ENCODE measurements at places on chromosomes 13 and 19. TPM values are rescaled to one million over a fixed set of nuclear protein-coding genes. Genes with fewer than 3 reads are reported as not detected.

- H3K36me3 ChIP-seq, result peaks cover 6% of the 10 kb centered on the region
- H3K4me1 ChIP-seq, result no peaks in the 10 kb centered on the region
- no peaks in the 10 kb centered on the region for H3K27me3 ChIP-seq
- H3K4me3 ChIP-seq, result no peak overlapping the region
- no peak overlapping the region for H3K27ac ChIP-seq
These were observed 15.7 kb upstream of the FBXL3 start for GRCh38 chr13:77042566-77043177.

DNA sequence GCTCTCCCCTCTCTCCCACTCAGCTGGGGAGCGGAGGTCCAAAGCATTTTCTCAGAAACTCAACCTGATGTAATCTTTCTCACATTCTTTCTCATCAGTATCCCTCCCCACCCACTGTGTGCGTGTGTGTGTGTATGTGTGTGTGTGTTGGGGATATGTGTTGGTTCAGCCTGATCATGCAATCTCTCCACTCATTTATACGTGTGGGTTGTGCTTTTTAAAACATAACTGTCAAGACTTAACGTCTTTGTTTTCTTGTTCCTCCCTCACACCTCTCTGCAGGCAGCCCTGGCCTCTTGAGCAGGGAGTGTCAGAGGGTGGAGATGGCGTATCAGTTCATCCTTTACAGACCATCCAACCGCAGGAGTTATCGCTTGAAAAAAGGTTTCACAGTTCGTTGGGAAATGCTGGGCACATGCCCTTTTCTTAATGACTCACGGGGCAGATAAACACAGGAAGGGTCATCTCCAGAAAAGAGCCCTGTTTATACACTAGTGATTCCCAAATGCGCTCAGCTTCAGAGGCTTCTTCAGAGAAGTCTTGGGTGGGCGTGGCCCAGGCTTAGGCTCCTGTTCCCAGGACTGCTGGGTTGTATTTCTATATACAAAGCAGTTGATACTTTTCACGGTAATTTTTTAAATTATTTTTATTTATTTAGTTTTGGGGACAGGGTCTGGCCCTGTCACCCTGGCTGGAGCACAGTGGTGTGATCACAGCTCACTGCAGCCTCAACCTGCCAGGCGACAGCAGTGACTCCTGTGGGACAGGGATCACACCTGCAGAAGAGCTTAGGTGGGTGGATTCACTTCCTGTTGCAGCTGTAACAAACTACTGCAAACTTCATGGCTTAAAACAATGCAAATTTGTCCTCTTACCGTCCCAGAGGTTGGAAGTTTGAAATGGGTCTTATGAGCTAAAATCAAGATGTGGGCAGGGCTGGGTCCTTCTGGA lies 60.3 kb downstream of the CCDC70 start:
- H3K4me1 ChIP-seq, result no peaks in the 10 kb centered on the region
- peaks cover 5% of the 10 kb centered on the region for H3K27me3 ChIP-seq
- H3K4me3 ChIP-seq, result no peak overlapping the region

DNA sequence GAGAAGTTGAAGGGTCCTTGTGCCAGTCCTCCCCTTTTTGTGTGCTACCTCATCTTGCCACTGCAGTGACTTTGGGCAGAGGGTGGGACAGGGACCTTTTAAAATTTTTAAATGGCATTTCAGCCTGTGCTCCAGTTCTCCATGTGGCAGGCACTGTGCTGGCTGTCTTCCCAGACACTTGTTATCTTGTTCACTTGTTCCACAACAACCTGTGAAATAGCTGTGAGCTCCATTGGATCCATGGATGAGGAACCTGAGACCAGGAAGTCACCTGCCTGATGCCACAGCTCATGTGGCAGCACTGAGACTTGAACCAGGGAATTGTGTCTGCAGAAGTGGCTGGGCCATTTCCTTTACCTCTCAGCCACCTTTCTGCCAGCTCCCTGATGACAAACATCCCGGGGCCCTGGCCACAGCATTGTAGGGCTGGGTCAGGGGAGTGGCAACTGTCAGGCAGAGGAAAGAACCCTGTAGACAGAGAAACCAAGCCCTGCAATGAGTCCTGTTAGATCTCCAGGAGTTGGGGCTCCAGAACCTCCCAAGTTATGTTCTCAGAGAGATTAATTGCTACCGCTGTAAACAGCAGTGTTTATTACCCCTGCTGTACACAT lies 6.4 kb downstream of the EGLN2 start:
- no peak overlapping the region for H3K4me3 ChIP-seq
- peaks cover 46% of the 10 kb centered on the region for H3K36me3 ChIP-seq
- H3K27ac ChIP-seq, result no peak overlapping the region
- DNase-seq, result no peak

CASP14 gene
- 122 TPM for polyA plus RNA-seq

DNA sequence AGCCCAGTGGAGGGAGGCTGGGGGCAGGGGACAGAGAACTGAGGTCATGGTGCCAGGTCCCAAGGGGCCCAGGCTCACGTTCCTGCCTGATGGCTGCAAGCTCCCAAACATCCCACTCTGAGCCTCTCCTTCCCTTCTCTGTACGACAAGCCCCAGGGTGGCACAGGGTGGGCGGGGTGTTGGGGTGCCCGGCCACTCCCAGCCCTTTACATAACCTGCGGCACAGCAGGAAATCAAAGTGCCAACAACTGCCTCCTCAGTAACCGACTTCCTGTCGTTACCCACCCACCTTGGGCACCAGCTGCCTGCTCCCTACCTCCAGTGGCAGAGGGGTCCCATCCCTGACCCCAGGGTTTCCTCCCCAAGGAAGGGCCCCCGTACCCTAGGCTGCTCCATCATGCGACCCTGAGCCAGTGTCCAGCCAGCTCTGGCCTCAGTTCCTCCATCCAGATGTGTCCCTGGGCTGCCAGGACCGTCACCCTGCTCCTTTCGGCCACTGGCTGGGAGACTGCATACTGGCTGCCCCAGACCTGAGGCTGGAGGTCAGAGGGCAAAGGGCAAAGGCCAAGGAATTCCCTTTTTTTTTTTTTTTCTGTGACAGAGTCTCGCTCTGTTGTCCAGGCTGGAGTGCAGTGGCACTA lies 27.7 kb upstream of the NFIC start:
- no peaks in the 10 kb centered on the region for H3K36me3 ChIP-seq
- H3K27me3 ChIP-seq, result peaks cover 10% of the 10 kb centered on the region
- H3K4me1 ChIP-seq, result peaks cover 11% of the 10 kb centered on the region
- DNase-seq, result no peak
- no peak overlapping the region for H3K27ac ChIP-seq
- no peak overlapping the region for H3K4me3 ChIP-seq

DNA sequence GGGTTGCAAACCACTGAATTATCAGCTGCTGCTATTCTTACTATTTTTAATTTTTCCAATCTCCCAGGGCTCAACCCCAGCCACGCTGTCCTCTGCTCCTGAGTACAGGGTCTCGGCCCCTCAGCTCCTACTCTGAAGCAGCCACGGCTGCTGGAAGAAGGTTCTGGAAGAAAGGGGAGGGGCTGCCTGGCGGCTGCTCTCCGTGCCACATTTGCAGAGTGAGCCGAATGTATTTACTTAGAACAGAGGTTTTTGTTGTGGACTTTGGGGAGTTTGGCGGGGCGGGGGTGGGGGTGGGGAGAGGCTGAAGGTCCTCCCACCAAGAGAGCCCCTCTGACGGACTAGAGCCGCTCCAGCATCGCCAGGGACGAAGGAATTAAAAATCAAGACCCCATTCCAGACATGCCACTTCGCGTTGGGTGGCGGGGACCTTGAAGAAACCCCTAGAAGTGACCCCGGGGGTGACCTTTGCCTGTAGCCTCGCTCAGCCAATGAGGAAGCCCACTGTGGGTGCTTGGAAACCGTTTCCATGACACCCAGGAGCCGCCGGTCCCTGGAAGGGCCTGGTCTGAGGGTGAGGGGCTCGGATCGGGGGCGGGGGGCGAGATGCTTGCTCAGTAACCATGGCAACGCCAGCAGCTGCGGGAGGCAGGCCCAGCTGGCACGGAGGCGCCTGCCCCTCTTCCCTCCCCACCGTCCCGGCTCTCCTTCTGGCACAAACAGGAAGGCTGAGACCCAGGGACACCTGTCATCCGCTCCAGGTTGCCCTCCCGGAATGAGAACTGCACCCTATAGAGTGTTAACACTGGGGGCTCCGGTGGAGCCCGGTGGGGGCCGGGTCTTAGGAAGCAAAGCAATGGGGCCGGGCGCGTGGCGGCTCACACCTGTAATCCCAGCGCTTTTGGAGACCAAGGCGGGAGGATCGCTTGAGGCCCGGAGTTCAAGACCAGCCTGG lies 54.2 kb upstream of the PTPRS start:
- DNase-seq, result no peak
- H3K36me3 ChIP-seq, result no peaks in the 10 kb centered on the region
- no peak overlapping the region for H3K4me3 ChIP-seq
- peaks cover 48% of the 10 kb centered on the region for H3K27me3 ChIP-seq
- H3K27ac ChIP-seq, result no peak overlapping the region

GRCh38 chr13:33730147-33730546 lies 87.8 kb upstream of the RFC3 start:
- no peak for DNase-seq
- H3K4me3 ChIP-seq, result no peak overlapping the region
- peaks cover 7% of the 10 kb centered on the region for H3K4me1 ChIP-seq
- H3K36me3 ChIP-seq, result no peaks in the 10 kb centered on the region
- no peaks in the 10 kb centered on the region for H3K27me3 ChIP-seq
- no peak overlapping the region for H3K27ac ChIP-seq

- peaks cover 4% of the 10 kb centered on the region for H3K36me3 ChIP-seq
- no peak for DNase-seq
- H3K27me3 ChIP-seq, result no peaks in the 10 kb centered on the region
These were observed 34.2 kb downstream of the TSHZ3 start for GRCh38 chr19:31314849-31315629.

- no peak overlapping the region for H3K4me3 ChIP-seq
- H3K36me3 ChIP-seq, result no peaks in the 10 kb centered on the region
- H3K27me3 ChIP-seq, result peaks cover 12% of the 10 kb centered on the region
- H3K4me1 ChIP-seq, result no peaks in the 10 kb centered on the region
- no peak overlapping the region for H3K27ac ChIP-seq
- no peak for DNase-seq
These were observed 41.3 kb downstream of the ALOX5AP start for GRCh38 chr13:30776661-30777060.

DNA sequence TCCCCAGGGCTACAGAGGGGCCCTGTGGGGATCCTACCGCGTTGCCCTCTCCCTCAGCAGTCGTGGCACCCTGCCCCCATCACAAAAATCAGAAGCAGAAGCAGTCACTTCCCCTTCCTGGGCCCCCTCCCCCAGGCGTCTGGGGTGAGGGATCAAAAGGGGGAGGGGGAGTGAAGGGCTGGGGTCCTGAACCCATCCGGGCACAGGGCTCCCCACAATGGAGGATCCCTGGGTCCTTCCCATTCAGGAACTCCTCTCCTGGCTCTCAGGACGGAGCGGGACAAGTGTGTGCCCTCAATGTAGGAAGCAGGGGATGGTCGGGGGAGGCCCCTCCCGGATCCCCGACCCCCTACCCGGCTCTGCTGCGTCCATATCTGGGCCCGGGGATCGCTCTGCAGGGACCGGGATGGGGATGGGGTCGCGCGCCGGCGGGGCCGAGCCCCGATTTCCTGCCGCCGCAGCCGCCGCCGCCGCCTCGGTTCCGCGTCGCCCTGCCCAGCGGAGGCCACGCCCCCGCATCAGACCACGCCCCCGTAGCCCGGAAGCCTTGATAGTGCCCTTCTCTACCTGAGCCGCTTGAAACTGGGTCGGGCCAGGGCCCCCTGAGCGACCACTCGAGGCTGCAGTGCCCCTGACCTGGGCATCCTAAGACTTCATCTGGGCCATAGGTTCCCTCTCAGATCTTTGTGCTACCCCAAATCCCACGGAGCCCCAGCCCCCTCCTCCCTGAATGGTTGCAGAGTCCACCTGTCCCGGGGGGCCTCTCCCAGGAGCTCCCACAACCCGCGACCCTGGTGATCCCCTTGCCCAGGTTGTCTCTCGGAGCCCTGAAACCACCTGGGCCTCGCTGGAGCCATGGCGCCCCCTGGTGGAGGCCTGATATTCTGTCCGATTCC lies at the start of gene GMIP:
Gene GMIP (minus strand): TSS at position 500 of the 896 bp plus-strand sequence. CDS start 128 bp downstream, at position 372.
- peaks cover 8% of the 10 kb centered on the region for H3K4me1 ChIP-seq
- peak within 1 kb of the TSS; percentile 52 for H3K27ac ChIP-seq
- H3K36me3 ChIP-seq, result peaks cover 8% of the 10 kb centered on the region
- peak within 1 kb of the TSS; percentile 96 for H3K4me3 ChIP-seq
- DNase-seq, result no peak
- no peaks in the 10 kb centered on the region for H3K27me3 ChIP-seq

DNA sequence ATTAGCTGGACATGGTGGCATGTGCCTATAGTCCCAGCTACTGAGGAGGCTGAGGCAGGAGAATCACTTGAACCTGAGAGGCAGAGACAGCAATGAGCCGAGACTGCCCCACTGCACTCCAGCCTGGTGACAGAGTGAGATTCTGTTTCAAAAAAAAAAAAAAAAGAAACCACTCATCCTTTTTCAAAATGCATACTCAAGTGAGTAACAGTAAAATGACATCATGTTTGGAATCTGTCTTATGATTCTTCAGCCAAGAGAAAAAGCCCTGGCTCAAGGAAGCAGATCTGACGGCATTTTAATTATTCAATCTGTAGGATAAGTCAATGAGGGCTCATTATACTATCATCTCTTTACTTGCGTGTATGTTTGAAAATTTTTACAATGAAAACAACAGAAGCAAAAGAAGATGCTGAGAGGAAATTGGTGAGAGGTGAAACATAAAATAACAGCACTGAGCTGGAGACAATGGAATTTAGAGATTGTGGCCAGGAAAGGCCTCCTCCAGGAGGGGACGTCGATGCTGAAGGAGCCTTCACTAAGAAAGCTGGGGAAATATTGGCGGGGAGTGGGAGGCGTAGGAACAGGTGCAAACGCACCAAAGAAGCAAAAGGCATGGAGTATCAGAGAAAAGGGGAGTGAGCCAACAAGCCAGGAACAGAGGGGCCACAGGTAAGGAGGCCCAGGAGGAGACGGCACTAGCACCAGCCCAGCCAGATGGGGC lies 12.9 kb upstream of the CCNE1 start:
- H3K36me3 ChIP-seq, result no peaks in the 10 kb centered on the region
- no peak for DNase-seq
- H3K4me1 ChIP-seq, result no peaks in the 10 kb centered on the region
- no peaks in the 10 kb centered on the region for H3K27me3 ChIP-seq
- no peak overlapping the region for H3K27ac ChIP-seq

FPR2 gene
- polyA plus RNA-seq, result 0.03 TPM

DNA sequence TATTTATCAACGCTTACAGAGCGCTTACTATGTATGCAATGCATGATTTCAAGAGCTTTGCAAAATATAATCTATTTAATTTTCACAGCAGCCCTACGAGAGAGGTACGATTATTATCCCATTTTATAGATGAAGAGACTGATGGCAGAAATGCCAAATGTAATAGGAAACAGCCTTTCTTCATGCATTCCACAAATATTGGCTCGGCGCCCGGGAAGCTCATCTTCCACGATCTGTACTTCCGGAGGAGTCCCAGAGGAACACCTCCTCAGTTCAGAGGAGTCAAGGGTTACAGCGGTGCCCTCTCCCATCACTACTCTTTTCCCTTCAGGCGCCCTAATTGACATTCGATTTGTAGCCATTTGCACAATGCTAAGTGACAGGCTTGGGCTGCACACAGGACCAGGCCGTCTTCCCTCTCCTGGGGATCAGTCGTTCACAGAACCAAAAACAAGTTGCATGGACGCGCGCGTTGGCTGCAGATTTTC lies 1.1 kb upstream of the ARHGAP35 start:
- peaks cover 46% of the 10 kb centered on the region for H3K4me1 ChIP-seq
- DNase-seq, result no peak
- peak overlapping the region; percentile 42 for H3K27ac ChIP-seq
- H3K27me3 ChIP-seq, result no peaks in the 10 kb centered on the region

CNN1 gene
- not detected for polyA plus RNA-seq

GRCh38 chr13:69720278-69720983 lies 387.2 kb upstream of the ATXN8OS start:
- no peaks in the 10 kb centered on the region for H3K27me3 ChIP-seq
- H3K4me3 ChIP-seq, result no peak overlapping the region
- no peak for DNase-seq
- no peaks in the 10 kb centered on the region for H3K36me3 ChIP-seq
- H3K4me1 ChIP-seq, result no peaks in the 10 kb centered on the region

GRCh38 chr13:48653472-48653939 lies at the start of gene CYSLTR2:
TSS of gene CYSLTR2 (plus strand) at chr13:48653929. CDS start at chr13:48706818, 52,889 bp downstream.
- no peaks in the 10 kb centered on the region for H3K36me3 ChIP-seq
- H3K27ac ChIP-seq, result no peak within 1 kb of the TSS
- H3K4me1 ChIP-seq, result peaks cover 3% of the 10 kb centered on the region
- H3K27me3 ChIP-seq, result no peaks in the 10 kb centered on the region

Measured in keratinocyte (primary cell).